ENCODE measurements at places on chromosomes 7 and 10.

DNA sequence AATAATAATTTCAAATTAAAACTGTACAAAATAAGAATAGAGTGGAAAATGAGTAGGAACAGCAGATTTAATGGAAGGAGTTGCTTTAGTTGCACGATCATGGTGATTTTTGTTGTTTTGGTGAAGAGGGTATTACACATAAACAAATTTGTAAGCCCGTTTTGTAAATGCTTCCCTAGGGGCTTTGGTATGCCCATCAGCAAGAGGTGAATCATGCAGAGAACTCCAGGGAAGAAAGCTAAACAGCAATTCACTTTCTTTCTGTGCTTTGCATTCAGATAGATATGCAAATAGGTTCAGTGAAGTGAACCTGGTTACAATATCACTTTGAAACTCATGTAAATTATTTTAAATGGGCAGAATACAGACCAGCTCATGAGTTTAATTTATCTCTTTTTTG, 422.2 kb upstream of the MTPN start:
- DNase-seq, result no peak

- no peak for DNase-seq
These were observed 10.9 kb upstream of the AOAH start for GRCh38 chr7:36735172-36735571.

DNA sequence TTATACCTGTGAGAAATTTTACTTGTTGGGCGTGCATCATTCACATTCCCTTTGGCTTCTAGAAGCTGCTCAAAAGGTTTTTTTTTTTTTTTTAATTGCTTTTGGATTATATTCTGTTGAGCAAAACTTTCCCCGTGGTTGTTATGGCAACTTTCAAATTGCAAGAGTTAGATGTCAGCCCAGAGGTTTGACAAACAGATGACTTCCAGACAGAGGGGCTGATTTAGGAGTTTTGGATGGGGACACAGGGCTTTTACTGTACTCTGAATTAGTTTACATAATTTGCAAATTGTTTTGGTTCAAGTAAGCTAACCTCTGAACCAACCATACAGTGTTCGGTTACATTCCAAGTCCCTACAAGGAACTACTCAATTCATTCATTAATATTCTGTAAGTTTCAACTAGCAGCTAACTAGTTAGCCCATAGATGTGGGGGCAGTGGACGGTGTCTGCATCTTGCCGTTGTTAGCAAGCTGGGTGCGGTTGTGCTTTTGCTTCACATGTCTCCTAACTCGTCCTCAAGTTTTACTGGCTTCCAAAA, 66.4 kb upstream of the JAZF1 start:
- no peak for DNase-seq

- no peak for DNase-seq
These were observed 147.1 kb upstream of the LYZL1 start for GRCh38 chr10:29141761-29142160.

DNA sequence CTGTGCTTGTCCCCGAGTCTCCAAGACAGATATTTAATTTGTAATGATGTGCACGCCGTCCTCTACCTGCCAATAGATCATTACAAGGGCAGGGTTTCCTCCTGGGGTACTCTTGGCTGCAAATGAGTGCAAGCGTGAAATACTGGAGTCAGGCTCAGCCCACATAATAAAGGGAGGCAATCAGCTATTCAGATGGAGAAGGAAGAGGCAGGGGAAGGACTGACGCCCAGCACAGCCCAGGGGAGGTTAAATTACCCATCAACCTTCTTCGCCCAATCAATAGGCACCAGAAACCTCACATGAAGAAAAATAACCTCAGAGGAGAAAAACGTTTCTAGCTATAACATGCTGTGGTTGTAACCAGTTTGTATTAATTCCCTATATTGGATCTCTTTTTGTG, 544.9 kb upstream of the ADARB2 start:
- DNase-seq, result no peak

DNA sequence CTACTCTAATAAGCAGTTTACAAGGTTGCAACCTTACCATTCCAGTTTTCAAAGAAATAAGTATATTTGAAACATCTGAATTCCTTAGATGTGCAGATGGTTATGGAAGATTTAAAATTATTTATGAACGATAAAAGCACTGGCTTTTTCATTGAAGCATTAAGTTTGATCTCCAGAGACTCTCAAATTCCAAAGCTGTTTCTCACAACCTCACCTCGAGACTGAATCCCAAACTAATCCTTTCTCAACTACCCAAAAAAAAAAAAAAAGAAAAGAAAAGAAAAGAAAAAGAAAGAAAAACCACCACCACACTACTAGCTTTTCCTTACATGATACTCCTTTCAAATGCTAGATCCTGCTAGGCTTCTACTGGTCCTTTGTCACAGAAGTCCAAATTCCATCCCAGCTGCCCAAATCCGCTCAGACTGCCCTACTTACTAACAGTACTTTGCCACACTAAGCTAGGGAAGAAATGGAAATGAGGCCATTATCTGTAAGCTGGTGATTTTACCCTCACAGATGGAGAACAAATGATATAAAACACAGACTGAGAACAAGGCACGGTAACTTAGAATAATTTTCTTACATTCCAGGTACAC, 100.6 kb upstream of the CDK1 start:
- no peak for DNase-seq

GRCh38 chr7:131027287-131027773, 293.3 kb upstream of the KLF14 start:
- DNase-seq, result no peak

DNA sequence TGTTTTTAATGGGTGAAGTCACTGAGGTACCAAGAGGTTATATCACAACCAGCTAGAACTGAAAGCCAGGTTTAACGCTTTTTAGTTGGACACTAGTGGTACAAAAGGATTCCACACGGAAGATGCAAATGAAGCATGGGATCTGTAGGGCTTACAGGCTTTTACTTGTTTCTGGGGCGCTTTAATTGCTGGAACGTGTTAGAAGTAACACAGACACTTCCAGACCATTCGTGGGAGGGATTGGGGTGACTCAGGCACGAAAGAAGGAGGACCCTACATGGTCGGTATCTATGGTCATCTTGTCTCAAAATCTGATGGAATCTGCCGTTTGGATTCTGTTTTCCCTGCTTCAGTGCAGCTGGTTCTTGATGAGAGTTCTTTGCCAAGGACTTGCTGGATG, 1.0 kb downstream of the YKT6 start:
- DNase-seq, result no peak

DNA sequence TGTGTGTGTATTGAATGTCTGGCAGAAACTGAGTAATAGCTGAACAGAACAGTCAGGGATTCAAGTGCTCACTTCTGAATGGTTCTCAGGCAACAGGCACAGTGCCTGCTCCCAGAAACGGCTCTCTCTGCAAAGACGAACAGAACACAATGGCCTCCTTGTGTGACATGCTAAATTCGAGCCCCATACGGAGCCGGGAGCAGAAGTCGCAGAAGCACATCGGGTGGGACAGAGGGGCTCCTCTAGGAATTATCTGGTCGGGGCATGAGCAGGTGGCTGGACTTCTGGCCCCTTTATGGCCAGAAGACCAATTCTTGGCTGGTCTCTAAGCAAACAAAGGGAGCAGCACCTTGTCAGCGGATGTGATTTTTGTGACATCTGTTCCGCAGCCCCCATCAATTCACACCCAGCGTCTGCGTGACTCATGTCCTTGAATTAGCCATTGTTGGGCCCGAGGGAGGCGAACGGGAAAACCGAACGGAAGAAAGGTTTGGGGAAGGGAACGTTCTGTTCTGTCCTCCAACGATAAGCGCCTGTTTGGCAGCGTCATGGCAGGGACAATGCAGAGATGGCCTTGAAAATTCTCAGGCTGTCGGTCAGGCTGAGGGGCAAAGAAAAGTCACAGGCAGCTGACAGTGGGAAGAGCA, 47.3 kb upstream of the NPTX2 start:
- no peak for DNase-seq

DNA sequence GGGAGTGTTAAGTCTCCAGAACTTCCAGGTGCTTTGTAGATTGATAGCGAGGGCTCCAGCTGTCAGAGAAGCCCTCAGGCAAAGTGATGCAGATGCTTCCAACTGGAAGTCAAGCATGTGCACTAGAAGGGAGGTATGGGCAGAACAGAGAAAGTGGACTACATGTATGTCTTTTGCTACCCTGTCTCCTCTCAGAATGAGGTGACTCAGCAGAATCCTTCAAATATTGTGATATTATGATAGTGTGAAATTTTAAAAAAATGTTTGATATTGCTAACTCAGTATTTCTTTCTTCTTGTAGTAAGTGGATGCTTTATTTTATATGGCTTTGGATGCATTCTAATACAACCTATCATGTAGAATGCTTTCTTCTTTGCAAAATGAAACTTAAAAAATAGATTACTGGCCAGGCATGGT, 138.9 kb upstream of the SVIL start:
- DNase-seq, result no peak

DNA sequence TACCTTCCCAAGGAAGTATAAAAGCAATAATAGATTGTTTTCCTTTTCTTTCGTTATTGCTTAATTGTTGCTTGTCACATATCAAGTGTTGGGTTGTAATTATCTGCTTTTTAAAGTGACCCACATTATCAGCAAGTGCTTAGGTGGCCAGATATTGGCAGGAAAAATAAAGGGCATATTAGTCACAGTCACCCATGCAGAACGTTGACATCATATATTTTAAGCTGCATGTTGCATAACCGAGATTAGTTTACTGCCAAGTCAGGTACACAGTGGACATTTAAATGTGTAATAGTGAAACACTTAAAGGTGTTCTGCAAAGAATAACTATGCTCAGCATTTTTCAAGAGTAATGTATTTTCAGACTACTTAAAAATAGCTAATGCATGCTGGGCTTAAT, 11.4 kb downstream of the NEBL start:
- no peak for DNase-seq

All from sciatic nerve (tissue), 2 donors.